ENCODE measurements at places on chromosomes 13 and 19. TPM values are rescaled to one million over a fixed set of nuclear protein-coding genes. Genes with fewer than 3 reads are reported as not detected.

Gene BRSK1
- total RNA-seq = 111 TPM

Gene PROSER1
- total RNA-seq = 21.2 TPM

Gene ZNF69
- 22.1 TPM for total RNA-seq

Gene MUC16
- total RNA-seq = not detected

Gene MRPS12
- 17.8 TPM for total RNA-seq

Gene STXBP2
- total RNA-seq = 3.5 TPM

Gene CEACAM6
- total RNA-seq = under 0.01 TPM

Data from diencephalon (tissue), 1 donor.